Naive thymus-derived CD8-positive, alpha-beta T cell (primary cell): ENCODE measurements at places on chromosomes 2 and 18. TPM values are rescaled to one million over a fixed set of nuclear protein-coding genes. Genes with fewer than 3 reads are reported as not detected.

GRCh38 chr18:62418258-62418657, 93.1 kb downstream of the TNFRSF11A start:
- peak; percentile 4 for DNase-seq

DNA sequence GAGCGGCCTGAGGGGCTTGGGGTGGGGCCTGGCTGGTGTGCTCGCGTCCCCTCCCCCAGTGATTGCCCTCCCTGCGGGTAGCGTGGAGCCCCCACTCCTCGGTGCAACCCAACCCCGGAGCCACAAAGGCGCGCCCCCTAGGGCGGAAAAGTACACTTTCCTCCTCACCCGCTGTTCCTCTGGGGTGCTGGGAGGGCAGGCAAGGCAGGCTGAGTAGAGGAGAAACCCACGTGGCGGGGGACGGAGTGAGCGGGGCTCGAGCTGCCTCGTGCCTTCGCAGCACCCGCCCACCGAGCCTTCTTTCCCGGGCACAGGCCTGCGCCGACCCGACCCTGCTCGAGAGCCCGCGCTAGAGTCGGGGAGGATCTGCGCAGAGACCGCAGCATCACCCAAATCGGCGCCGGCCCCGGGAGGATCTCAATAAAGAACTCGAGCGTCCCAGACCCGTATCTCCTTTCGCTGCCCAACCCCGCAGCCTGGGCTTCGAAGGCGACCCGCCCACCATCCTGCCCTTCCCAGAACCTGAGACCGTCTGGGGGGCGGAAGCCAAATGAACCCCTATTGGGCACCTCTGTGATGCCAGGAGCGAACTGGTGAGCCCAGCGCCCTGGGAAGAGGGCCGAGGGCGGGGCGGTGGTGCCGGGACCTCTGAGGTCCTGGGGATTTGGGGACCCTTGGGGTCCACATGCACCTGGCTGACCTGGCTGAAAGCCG, 1.5 kb downstream of the UCN start:
- DNase-seq = peak; percentile 9

Gene LNPK
- 19.5 TPM for polyA plus RNA-seq

DNA sequence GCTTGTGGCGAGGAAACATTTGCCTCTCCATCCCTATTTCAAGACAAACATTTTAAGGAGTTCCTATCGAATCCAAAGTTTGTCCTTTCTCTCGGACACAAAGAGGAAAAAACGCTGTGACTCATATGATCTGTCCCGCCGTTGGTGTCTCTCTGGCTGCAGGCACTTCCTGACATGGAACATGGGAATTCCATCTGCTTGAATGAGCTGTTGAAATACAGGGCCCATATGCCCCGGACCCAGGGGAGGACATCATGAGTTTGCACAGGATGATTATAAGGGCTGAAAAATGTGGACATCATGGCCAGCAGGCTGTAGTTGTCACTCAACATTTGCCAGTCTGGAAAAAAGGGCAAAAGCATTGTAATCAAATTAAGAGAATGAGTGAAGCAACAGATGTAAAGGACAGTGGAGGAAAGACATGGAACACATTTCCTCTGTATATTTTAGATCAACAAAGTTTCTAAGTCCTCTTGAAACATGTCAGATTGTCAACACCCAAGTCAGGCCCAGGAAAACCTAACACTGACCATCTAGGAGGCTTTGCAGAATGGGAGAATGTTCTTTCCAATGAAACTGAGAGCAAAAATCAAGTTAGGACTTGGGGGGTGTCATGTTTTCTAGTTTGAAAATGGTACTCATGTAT, 103.2 kb upstream of the SMIM21 start:
- no peak for DNase-seq

DNA sequence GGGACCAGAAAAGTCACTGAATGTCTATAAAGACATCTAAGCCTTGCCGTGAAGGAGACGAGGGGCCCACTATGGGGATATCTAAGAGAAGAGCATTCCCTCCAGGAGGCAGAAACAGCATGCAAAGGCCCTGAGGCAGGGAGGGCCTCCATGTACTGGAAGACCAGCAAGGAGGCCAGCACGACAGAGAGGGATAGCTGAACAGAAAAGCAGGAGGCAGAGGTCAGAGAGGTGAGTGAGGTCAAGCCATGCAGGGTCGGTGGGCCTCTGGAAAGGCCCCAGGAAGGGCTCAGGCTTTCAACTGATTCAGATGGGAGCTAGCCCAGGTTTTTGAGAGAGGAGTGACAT, 5.7 kb downstream of the TRABD2A start:
- no peak for DNase-seq
